ENCODE measurements at places on chromosomes 4 and X.

DNA sequence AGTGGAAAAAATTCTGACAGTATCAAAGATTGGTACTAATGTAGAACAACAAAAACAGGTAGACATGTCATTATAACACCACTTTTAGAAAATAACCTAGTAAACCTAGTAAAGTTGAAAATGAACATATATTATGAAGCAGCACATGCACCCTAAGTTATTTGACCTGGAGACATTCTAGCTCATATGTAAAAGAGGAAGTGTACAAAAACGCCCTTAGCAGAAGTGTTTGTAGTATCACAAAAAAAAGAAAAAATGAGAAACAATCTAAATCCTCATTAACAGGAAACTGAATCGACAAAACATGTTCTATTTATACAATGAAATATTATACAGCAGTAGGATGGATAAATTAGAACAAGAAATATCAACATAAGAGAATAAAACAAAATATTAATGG, 318.9 kb upstream of the PPP1R2C start:
- DNase-seq = no peak

- no peak for DNase-seq
These were observed 12.8 kb upstream of the TASL start for GRCh38 chrX:30590368-30590767.

GRCh38 chr4:68490826-68491457, 43.7 kb downstream of the TMPRSS11E start:
- DNase-seq = no peak

- no peak for DNase-seq
These were observed 41.7 kb downstream of the LIN54 start for GRCh38 chr4:82968972-82969371.

- no peak for DNase-seq
These were observed 15.3 kb downstream of the KDR start for GRCh38 chr4:55110131-55110530.
